Activated naive CD8-positive, alpha-beta T cell treated with anti-CD3 and anti-CD28 coated beads, Interleukin-2, amount 50 U/mL, for 16 hours (primary cell): ENCODE measurements at places on chromosomes 5 and 9.

DNA sequence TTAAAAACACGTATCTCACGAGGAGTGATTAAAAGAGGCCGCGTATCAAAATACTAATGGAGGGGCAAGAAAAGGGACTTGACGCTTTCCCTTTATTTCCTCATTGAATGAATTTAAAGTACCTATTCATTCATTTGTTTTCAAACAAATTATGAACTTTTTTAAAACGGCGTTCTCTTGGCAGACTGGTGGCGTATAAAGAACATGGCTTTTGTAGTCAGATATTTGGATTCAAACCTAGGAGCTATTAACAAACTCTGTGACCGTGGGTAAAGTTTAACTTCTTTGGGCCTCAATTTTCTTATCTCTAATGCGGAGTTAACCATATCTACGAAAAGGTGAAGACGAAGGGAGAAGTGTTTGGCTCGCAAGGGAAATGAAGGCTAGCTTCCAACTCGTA lies 876 bp downstream of the CAAP1 start:
- DNase-seq = no peak

- no peak for DNase-seq
Observed at GRCh38 chr9:131598121-131598520, 52.8 kb downstream of the PRRT1B start.

DNA sequence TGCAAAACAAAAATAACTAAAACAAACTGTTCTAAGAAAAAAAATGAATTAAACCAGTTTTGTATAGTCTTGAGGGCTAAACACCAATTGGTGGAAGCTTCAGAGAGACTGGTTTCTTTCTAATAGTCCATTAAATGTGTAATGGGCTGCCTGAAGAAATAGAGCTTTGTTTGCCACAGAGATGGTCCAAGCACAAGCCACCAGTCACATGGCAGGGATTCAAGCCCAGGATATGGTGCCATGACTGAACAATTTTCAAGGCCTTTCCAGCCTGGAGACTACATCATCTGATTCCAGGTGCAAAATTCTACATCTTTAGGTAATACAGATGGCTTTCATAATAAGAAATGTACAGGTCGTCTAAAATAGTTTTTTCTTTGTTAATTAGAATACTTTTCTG lies 355.3 kb downstream of the NR2F1-AS1 start:
- DNase-seq = no peak

DNA sequence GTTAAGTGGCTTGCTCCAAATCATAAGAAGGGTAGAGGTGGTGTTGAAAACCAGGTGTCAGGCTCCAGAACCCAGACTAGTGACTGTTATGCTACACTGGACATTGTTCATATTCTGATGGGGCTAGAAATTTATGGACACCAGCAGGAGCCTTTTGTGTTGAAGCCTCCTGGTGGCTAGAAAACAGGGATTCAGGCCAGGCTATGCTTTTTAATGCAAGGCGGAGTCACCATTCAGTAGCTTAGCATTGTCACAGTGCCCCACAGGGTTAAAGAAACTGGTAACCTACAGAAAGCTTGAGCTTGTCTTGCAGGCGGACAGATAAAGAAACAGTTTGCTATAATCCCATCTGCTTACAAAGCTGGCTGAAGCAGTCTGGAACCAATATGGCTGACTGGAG lies 23.0 kb upstream of the GOLM1 start:
- no peak for DNase-seq

DNA sequence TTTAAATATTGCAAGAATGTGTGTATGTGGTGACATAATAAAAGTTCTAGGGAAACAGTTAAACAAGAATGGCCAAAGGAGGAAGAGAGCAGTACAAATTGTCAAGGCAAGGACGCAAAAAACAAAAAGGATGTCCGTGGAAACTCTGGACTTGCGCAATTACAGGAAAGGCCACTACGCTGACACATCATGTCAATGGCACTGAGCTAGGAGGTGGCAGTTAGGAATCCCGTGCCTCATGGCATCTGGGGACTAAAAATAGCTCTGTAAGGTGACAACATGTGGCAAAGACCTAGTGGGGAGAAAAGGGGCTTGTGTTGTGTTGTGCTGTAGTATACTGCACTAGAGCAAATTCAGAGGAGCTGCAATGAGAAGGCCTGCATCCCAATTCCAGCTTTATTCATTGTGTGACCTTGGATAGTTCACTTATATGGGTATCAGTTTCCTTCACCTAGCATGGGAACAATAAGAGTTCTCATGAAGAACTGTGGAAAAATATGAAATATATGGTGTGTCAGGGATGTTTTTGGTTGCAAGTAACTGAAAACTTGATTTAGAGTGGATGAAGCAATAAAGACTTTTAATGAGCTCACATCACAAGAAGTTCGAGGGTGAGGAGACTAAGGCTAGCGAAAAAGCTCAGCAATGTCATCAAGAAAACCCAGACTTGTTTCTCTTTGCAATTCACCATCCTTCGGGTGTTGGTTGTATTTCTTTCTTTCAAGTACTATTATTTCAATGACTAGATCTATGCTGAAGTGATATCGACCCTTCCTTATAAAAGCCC lies 124.1 kb upstream of the STC2 start:
- no peak for DNase-seq

DNA sequence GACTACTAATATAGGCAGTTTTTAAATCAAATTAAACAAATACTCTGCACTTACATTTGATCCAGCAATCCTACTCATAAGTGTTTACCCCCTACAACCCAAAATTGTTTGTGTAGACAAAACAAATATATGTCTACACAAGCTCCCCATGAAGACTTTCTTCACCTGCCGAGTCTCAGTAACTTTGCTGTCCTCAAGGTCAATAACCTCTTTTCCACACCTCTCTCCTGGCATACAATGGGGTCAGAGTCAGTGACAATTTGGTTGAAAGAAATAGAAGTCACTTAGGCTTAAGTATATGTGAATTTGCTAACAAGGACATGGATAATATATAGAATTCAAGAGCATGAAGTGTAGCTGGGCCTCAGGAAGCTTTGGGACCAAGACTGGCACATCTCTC lies 29.1 kb downstream of the APBA1 start:
- no peak for DNase-seq

- DNase-seq = no peak
Observed at GRCh38 chr9:124708633-124709291, 62.3 kb downstream of the NR6A1 start.

GRCh38 chr5:152650413-152650812 lies 245.3 kb upstream of the NMUR2 start:
- DNase-seq = no peak

GRCh38 chr5:74092766-74093165 lies 466.8 kb downstream of the ARHGEF28 start:
- DNase-seq = no peak

GRCh38 chr5:100803397-100803796 lies 99.7 kb downstream of the ST8SIA4 start:
- no peak for DNase-seq

DNA sequence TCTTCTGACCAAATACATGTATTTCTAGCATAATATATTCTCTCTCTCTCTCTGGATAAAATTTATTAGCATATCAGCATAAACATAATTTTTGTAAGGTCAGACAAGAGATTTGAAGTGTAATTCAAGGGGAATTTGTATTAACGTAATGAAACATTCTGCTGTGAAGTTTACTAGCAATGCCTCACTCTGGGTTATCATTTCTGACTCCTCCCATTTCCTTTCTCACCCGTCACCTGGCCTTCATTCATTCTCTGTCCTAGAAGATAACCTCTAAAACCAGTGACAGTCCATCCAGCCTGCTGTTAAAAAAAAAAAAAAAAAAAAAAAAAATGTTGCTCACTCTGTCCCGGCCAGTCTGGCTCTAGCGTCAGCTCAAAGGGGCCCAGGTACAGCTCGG lies 27.1 kb downstream of the GRAMD2B start:
- DNase-seq = no peak

DNA sequence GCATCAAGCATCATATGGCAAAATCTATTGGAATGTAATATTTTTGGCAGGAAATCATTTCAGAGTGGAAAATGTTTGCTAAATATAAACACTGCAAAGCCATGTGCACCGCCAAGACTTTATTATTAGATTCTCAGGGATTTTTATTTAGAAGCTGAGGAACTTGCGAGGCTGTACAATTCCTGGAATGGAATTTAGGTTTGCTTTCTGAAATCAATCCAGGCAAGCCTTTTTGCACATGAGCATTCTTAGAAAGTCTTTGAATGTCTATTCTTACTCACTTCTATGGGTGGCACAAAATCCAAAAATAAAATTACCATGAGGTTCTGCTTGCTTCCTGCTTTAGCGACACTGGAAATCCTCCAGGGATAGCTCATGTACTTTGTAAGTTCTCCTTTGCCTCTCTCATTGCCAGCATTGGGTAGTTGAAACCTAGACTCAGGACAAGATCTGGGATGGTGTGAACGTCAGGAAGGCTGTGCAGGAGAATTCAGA lies 71.5 kb upstream of the PALM2AKAP2 start:
- DNase-seq = no peak

- DNase-seq = no peak
Observed at GRCh38 chr9:104386425-104387069, 117.5 kb upstream of the OR13F1 start.

DNA sequence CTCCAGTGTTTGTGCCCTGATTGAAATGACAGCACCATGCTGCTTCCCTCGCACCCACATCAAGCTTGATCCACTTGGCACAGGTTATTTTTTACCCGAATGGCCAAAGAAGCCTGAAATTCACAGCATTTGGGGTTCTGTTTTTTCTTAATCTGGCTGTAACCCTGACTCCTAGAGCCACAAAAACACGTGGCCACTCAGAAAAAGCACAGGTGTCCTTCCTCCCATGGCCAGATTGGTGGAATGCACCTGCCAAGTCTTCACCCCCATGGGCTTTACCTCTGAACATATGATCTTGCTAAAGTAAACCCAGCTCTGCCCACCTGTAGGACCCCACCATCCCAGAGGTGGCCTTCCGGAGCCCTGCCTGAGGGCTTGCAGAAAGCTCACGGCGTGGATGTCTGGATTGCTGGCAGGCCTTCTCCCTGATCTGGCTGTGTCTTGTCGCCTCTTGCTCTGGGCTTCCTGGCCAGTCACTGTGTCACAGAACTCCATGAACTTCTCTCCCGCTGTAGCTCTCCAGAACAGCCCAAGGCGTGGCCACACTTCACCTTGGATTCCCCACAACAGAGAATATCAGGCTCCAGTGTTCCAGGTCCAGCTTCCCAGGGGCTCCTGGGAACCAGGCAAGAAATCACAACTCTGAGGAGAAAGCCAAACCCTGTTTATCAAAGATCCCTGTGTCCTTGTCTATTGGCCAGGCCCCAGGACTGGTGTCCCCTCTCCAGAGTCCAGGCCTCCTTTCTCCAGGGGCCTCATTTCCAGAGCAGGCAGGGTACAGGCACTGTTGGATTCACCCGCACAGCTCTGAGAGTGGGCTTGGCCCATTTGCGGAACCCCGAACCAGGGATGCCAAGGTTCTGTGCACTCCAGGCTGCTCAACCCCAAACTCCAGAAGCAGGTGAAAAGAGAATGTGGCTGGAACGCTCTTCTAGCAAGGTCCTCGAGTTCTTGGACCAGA lies 272.5 kb downstream of the SYK start:
- DNase-seq = no peak

- DNase-seq = no peak
Observed at GRCh38 chr9:2274762-2275161, 259.6 kb downstream of the SMARCA2 start.

DNA sequence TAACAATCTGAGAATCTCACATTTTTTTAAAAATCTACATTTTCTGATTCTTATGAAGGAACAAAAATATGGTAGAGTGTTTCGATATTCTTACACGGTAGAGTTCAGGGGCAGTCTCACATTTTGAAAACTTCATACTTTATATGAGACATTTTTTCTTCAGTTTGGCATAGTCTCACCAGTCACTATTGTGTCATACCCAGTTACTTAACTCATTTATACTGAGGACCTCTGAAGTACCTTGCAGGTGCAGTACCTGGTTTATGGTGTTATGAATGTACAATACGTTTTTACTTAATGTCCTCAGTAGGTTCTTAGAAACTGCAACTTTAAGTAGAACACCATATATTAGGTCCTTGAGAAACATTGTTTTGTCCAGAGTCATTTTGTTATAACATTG lies 196.6 kb downstream of the SGCD start:
- DNase-seq = no peak

DNA sequence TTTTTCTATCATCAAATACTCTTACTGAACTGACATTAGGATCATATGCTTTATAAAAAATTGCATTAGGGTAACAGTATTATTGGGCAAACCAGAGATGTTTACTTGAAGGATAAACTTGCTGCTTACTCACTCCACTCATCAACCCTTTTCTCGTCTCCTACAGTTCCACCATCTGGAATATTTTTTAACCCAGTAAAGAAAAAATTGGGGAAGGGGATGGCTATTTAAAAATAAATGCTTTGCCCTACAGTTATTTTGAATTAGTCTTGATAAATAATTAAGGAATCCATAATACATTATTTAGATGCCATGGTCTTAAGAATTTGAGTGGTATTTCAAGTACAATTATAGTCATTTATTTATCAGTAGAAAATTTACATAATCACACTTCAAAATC lies 225.8 kb downstream of the MEF2C start:
- no peak for DNase-seq

- no peak for DNase-seq
Observed at GRCh38 chr9:122216798-122217418, 11.8 kb downstream of the LHX6 start.

DNA sequence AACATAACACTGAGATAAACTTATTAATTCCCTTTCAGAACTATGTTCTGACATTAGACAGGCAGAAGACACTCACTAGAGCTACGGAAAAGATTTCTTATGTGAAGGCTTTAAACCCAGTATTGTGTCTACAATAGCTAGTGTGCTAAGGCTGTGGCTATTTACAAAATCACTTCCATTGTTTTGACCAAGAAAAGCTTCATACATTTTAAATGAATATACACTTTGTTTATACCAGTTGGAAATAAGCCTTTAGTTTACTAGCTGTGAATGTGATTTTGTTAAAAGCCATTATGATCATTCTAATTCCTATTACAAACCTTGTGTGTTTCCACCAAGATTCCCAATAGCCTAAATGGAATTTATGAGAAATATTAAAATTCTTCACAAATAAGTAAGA lies 83.0 kb downstream of the AGTPBP1 start:
- no peak for DNase-seq

GRCh38 chr5:134891473-134891872 lies 13.5 kb upstream of the PCBD2 start:
- no peak for DNase-seq

DNA sequence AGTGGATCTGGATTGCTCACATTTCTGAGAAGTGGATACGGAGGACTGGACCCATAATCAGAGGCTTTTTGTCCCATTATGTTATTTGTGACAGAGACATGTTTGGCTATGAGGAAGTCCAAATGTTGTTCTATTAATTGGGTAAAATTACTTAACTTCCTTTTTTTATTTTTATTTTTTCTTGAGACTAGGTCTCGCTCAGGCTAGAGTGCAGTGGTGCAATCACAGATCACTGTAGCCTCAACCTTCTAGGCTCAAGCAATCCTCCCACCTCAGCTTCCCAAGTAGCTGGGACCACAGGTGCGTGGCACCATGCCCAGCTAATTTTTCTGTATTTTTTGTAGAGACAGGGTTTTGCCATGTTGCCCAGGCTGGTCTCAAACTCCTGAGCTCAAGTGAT lies 11.9 kb upstream of the PGGT1B start:
- no peak for DNase-seq

GRCh38 chr5:80326468-80326867 lies 6.7 kb downstream of the SPZ1 start:
- no peak for DNase-seq
